T-helper 2 cell treated with Interferon-gamma antibody and Interleukin-4, amounts not matched to agents 5 μg/mL and 100 μg/mL, for 36 hours (primary cell): ENCODE measurements at places on chromosomes 7 and 10.

- DNase-seq = no peak
Observed at GRCh38 chr7:105141068-105141467, 127.1 kb downstream of the KMT2E start.

GRCh38 chr7:157587805-157588560, 251.2 kb downstream of the DNAJB6 start:
- DNase-seq = no peak

DNA sequence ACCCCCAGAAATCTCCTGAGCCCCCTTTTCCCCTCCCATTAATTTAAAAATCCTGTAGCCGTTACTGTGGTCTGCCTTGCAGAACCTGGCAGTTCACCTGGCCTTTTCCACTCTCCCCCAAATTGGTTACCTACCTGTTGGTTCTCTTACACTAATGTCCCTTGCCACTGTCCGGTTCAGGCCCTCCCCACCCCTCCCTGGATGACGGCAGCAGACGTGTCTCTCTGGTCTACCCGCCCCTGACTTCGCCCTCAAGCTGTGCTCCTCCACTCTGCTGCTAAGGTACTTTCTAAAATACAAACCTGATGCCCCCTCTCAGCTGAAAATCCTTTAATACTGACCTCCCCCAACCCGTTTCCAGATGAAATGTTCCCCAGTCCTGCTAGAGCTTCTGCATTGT, 15.6 kb upstream of the SH3PXD2A start:
- no peak for DNase-seq

DNA sequence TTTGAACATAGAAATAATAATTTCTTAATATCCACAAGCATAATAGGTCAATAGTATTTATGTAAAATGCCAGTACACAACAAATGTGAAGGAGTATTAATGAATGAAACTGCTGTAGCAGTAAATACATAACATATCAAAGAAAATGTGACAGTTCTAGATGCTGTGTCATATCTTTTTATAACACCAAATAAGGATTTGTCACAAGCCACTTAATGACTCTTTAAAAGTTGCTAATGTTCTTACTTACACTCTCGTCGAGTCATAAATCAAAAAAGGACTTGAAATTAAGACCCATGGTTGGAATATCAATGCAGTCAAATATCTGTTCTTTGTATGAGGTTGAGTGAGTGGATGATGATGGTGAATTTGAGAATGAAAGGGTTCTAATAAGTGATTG, 96.6 kb downstream of the CELF2 start:
- DNase-seq = no peak

DNA sequence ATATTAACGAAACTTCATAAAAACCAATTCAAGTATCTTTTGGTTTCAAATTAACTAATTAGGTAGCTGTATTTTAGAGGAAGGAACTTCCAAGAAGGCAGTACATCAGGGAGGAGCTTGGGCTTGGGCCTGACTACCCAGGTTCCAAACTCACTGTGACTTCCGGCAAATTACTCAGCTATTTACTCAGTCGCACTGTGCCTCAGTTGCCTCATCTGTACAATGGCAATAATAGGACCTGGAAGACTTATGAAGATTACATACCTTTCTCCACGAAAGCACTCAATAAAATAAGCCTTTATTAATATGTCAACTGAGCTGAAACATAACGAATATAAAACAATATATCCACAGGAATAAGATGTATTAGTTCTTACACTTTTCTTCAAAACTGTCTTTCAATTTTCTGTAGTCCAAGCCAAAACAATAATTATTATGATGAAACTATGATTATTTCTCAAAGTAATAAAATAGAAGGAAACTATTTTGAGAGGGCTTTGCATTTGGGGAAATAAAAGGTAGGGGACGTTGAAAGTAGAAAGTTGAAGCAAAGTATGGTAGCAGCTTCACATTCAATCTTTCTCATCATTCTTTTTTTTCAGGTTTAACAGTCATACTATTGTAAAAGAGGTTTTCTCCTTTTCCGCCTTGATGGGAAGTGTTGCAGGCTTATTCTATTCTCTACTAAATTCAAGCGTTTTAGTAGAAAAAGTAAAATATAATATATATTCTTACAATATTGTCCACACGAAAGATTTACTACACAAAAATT, 10.5 kb upstream of the EBLN1 start:
- DNase-seq = no peak

DNA sequence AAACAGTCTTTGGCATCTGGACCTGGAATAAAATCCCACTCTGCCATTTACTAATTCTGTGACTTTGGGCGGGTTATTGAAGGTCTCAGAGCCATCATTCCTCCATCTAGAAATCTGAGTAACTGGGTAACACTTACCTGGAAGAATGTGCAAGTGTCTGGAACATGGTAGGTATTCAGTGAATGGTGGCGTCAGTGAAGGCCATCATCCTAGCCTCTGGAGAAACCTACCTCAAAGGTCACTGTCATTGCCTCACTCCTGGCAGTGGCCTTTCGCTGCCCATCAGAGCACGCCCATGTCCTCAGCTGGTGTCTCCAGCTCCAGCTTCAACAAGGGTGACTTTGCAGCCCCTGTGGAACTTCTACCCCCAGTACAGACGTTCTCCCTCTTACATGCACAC, 4.5 kb downstream of the GAL3ST4 start:
- no peak for DNase-seq

GRCh38 chr10:98474628-98475027, 27.9 kb upstream of the HPS1 start:
- DNase-seq = no peak

DNA sequence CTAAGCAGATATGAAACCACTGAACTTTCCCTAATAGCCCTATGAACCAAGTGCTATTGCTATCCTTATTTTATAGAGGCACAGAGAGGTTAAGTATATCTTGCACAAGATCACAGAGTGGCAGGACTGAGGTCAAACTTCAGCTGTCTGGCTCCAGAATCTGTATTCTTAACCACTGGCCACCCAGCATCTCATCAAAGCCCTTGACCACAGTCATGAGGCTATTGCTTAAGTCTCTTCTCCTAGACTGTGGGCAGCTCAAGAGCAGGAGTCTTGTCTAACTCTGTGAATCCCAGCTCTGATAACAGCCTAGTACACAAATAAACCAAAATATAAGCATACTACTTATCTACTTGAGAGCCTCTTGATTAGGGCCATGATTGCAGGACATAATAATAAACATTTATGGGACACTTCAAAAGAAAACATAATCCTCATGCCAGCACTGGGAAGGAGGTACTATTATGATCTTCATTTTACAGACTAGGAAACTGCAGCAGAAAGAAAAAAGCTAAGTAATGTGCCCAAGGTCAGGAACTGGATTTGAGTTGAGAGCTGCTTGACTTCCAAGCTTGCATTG, 22.4 kb upstream of the SMC3 start:
- DNase-seq = no peak

DNA sequence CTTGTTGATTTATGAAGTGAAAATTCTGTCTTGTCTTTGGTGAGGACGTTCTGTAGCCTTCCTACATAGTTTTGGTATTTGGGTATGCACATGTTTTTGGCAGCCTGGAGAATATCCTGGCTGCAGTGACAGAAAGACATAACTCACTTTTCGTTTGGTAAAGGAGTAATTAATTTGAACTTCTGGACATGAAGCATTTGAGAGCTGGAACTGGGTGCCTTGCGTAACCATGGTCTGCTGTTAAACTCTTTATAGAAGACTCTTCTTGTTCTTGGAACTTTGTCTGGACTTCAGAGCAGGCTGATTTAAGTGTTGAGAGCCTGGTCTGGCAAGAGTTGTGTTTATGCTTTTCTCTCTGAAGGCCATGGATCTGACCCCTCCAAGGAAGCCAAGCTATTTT, 231.3 kb downstream of the LRMDA start:
- DNase-seq = no peak

- no peak for DNase-seq
Observed at GRCh38 chr10:109474261-109474660, 449.1 kb downstream of the XPNPEP1 start.

DNA sequence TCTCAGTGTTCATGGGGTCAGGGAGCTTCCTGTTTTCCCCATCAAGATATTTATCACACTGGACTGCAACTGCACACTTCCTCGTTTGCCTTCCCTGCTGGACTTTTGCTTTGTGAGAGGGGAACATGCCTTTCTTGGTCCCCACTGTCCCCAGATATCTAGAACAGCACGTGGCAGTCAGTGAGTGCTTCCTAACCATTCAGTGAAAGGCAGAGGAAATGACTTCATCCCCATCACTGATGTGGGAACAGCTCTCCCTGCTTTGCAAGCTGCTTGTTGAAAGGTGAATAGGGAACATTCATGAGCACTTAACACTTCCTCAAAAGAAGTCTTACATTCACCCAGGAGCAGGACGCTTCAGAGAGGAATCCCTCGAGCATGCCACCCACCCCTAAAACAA, 135.4 kb downstream of the MYOF start:
- no peak for DNase-seq

GRCh38 chr10:69215405-69216171, 4.5 kb upstream of the HKDC1 start:
- DNase-seq = peak; percentile 33

- no peak for DNase-seq
Observed at GRCh38 chr7:121081327-121081936, 92.9 kb downstream of the CPED1 start.

- DNase-seq = no peak
Observed at GRCh38 chr7:158055726-158056510, 531.7 kb downstream of the PTPRN2 start.
